Activated CD8-positive, alpha-beta T cell treated with anti-CD3 and anti-CD28 coated beads for 36 hours (primary cell): ENCODE measurements at places on chromosomes 6 and 20. TPM values are rescaled to one million over a fixed set of nuclear protein-coding genes. Genes with fewer than 3 reads are reported as not detected.

Gene BTN1A1
- total RNA-seq, result 0.11 TPM

- DNase-seq, result peak; percentile 85
- H3K27me3 ChIP-seq, result no peaks in the 10 kb centered on the region
Observed at GRCh38 chr6:137799950-137800568, 67.0 kb upstream of the TNFAIP3 start.

DNA sequence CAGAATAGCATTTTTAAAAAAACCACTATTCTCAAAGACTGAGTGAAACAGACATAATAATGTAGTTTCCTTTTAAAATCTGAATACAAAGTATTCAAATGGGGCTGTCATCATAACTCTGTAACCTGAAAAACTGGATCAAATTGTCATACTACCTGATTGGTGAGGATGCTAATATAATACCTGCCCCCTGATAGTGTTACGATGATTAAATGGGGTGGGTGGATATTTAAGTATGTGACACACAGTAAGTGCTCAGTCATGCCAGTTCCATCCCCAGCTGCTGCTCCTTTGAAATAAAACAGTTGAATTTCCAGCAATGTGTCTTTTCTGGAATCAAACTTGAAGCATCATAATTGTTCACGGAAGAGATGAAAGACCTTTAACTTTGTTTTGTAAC, 8.9 kb downstream of the HTR1B start:
- no peaks in the 10 kb centered on the region for H3K36me3 ChIP-seq
- no peaks in the 10 kb centered on the region for H3K4me1 ChIP-seq
- H3K27ac ChIP-seq, result no peak overlapping the region
- no peak overlapping the region for H3K4me3 ChIP-seq
- H3K27me3 ChIP-seq, result peaks cover 7% of the 10 kb centered on the region

DNA sequence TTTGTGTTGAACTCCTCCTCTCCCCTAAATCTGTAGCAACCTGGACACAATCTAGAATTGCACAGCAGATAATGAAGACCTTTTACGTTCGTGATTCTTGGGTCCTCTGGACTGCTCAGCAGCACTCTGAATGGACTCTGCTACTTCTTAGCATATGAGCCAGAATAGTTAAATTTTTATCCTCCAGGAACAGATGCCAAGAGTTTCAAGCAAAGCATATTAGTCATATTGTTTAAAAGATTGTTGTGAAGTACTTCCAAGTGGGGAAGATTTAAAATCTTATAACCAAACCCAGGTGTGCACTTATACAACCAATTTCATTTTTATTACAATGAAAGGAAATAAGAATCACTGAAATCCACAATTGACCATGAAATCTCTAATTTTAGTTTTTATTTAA, 118.9 kb upstream of the EXOC2 start:
- H3K4me1 ChIP-seq, result peaks cover 8% of the 10 kb centered on the region
- H3K27ac ChIP-seq, result no peak overlapping the region
- H3K36me3 ChIP-seq, result no peaks in the 10 kb centered on the region
- peaks cover 2% of the 10 kb centered on the region for H3K27me3 ChIP-seq
- no peak for DNase-seq

GRCh38 chr6:107730106-107730505, 94.0 kb downstream of the SCML4 start:
- H3K4me3 ChIP-seq, result peak overlapping the region; percentile 89
- H3K27me3 ChIP-seq, result no peaks in the 10 kb centered on the region
- H3K27ac ChIP-seq, result peak overlapping the region; percentile 90
- DNase-seq, result peak; percentile 78
- peaks cover 15% of the 10 kb centered on the region for H3K36me3 ChIP-seq
- H3K4me1 ChIP-seq, result peaks cover 67% of the 10 kb centered on the region

- H3K27me3 ChIP-seq, result peaks cover 10% of the 10 kb centered on the region
- no peak overlapping the region for H3K27ac ChIP-seq
- H3K4me3 ChIP-seq, result no peak overlapping the region
- peaks cover 5% of the 10 kb centered on the region for H3K4me1 ChIP-seq
Observed at GRCh38 chr6:36019167-36019566, 5.3 kb downstream of the SLC26A8 start.
